ENCODE measurements at places on chromosomes 16 and 17.

DNA sequence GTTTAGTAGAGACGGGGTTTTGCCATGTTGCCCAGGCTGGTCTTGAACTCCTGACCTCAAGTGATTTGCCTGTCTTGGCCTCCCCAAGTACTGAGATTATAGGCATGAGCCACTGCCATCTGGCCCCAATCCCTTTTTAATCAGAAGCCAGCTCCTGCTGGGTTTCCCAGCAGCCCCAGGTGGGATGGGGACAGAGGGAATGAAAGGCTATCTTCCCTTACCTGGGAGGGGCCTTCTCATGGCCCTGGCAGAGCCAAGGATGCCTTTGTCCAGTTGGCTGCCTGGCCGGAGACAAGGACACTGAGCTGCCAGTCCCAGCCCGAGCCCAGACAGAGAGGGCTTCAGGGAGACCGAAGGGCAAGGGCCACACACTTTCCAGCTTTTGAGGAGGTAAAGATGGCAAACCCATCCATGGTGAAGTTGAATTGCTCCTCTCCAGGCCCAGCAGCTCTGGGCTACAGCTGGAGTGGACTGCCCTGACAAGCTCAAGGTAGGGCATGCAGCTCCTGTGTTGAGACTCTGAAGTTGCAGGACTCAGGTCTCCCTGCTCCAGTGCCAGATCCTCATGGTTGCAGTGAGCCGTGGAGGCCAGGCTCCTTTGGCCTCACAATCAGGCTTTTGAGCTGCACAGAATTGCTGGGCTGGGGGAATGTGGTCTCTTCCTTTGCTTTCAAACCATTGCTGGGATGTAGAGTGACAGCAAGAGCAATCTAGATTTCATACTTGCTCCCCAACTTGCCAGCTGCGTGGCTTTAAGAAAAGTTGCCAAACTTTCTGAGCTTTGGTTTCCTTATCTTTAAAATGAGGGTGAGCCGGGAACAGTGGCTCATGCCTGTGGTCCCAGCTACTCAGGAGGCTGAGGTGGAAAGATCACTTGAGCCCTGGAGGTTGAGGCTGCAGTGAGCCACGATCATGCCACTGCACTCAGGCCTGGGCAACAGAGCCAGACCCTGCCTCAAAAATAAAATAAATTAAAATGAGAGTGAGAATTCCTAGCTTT, 44.5 kb upstream of the IL34 start:
- DNase-seq = no peak

DNA sequence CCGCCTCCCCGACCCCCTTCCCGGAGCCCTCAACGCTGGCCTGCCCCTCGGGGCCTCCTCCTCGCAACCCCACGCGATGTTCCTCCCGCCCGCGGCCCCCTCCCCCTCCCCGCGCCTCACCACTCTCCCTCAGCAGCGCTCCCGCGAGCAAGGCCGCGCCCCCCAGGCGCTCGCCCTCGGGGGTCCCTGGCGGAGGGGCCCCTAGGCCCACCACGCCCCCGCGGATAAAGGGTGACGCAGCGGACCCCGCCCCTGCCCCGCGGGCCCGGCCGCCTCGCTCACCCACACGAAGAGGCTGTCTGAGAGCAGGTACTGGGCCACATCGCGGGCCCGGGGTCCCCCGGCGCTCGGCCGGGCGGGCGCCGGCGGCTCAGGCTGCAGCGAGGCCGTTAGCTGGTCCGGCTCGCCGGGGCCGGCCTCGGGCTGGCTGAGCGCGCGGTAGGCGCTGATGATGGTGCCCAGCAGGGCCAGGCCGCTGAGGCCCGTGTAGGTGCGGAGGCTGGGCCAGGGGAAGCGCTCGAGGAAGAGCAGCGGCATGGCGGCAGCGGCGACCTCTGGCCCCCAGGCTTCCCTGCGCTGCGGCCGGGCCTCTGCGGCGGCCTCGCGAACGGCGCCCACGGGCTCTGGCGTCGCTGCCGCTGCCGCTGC, 430 bp downstream of the AMFR start:
- DNase-seq = no peak

DNA sequence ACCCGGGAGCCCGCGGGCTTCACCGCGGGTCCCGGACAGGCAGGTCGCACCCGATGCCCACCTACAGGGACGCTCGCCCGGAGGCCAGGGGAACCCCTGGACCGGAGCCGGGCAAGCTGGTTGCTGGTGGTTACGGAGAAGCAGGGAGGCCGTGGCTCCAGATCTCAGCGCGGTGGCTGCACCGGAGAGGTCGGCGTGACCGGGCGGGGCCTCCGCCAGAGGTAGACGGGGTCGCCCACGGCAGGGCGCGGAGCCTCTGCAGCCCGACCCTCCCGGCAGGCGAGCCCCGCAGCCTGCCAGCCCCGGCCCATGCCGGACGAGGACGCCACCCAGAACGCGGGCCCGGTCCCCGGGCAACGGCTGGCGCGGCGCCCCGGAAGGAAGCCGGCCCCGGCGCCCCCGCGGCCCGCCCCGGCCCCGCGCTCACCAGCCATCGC, 341 bp downstream of the PCYT2 start:
- no peak for DNase-seq

GRCh38 chr16:745739-746138, 4.9 kb upstream of the CIAO3 start:
- DNase-seq = no peak

GRCh38 chr16:84331998-84332780, 36.1 kb upstream of the ATP2C2 start:
- no peak for DNase-seq

DNA sequence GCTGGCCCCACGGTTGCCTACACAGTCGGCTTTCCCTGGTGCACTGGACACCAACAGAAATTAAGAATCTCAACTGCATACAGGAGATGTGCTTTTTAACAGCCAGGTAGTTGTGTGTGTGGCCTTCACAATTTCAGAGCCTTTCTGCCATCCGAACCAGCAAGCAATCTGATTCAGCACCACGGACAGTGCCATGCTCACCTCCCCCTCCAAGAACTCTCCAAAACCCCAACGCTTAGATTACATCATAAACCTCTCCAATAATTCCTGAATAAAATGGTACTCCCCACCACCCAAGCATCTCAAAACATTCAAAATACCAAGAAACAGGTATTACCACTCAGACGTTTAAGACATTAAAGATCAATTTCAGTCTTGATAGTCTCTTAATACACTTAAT, 31.8 kb downstream of the USP7 start:
- DNase-seq = peak; percentile 73

DNA sequence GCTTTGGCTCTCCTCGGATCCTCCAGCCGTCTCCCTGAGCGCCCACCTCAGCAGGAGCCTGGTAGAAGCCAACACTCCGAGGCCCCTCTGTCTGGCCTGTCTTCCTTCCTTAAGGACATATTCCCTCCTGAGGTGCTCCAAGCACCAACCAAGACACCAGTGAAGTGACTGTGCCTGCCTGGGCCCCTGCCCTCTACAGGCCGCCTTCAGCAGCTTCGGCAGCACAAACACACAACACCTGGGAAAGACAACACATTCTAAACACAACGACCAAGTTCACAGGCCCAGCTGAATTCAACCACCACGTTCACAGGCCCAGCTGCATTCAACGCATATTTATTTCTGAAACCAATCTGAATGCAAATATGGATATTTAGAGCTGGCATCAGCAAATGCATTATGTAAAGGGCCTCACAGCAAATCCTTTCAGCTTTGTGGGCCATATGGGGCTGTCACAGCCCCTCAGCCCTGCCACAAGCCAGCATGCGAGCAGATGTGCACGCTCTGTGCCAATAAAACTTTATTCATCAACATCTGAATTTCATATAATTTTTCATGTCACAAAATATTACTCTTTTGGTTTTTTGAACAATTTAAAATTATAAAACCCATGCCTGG, 12.2 kb downstream of the GALNS start:
- no peak for DNase-seq

GRCh38 chr16:54411544-54411943, 125.0 kb upstream of the IRX3 start:
- DNase-seq = no peak

- no peak for DNase-seq
These were observed 73.7 kb downstream of the ITFG1 start for GRCh38 chr16:47387026-47387734.

DNA sequence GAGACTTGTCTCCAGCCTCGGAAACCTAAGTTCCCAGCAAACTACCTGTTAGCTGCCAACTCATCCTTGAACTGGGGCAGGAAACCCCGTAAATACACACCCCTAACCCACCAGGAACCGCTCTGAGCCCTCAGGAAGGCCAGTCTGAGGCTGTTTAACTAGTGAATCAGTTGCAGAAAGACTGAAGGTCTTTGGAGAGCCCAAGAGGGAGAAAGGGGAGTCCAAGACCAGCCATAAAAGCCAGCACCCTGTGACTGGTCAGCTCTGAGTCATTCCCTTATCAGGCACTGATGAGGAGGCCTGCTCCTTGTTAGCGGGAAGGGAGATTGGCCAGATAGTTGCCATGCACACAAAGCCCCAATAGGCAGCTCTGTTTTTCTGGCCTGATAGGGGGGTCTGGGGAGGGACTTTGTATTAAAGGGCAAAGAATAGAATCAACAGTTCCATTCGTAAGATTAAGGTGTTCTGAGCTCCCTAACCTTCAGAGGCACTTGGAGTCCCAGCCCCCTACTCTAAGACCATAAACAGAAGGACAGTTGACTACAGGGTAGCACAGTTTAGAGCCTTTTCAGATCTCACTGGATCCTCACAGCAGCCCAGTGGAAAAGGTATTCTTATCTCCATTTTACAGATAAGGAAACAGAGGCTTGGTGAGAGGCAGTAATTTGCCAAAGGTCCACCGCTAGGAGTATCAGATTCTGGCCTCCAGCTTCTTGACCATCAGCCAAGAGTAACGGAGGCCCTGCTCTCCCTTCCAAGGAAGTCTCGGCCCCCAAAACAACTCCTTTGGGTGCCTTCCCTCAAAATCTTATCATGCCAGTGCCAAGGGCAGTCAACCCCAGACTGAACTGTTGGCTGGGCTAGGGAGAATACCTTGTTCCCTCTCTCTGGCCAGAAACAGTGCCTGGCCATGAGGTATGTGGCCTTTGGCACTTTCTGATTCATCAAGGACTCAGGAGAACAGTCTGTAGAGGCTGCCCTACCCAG, 2.2 kb upstream of the KRT19 start:
- DNase-seq = no peak

GRCh38 chr17:40456396-40456951, 13.2 kb downstream of the IGFBP4 start:
- no peak for DNase-seq

- no peak for DNase-seq
These were observed 1.4 kb downstream of the MMD start for GRCh38 chr17:55420067-55420775.

GRCh38 chr16:57785385-57785784, 16.9 kb downstream of the KIFC3 start:
- DNase-seq = no peak

- peak; percentile 98 for DNase-seq
These were observed at the start of gene C16orf46 for GRCh38 chr16:81077076-81077940. TSS of gene C16orf46 (minus strand) at chr16:81077238. CDS start at chr16:81063955, 13,283 bp downstream.

GRCh38 chr17:57644326-57644725, 100.8 kb downstream of the CCDC182 start:
- no peak for DNase-seq

- DNase-seq = no peak
These were observed 325.5 kb downstream of the CA10 start for GRCh38 chr17:51833045-51833444.

- DNase-seq = no peak
These were observed 158.0 kb downstream of the ZFHX3 start for GRCh38 chr16:72889616-72890582.

DNA sequence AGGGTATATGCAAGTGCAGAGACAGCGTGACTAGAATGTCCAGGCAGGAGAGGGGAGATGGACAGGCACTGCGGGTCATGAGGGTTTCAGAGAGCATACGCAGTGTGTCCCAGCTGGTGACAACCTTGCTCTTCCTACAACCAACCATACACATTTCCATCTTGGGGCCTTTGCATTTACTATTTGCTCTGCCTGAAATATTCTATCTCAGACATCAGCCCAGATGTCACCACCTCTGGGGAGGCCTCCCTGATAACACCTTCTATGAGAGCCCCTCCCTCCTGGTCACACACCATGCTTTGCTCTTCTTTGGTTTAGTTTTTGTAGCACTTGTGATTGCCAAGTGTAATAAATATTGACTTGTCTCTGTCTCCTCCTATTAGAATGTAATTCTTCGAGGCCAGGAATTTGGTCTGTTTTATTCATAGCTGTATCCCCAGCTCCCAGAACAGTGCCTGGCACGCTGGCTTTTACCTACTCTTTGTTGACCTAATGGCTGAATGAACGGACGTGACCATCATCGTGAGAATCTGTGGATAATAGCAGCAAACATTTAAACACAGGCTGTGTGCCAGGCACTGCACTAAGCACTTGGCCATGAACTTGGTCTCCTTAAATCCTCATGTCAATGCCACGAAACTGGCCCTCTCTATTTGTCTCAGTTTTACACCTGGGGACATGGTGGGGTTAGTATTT, 51.9 kb downstream of the PLCG2 start:
- no peak for DNase-seq

GRCh38 chr16:2858245-2859025, 465 bp upstream of the PRSS22 start:
- no peak for DNase-seq

DNA sequence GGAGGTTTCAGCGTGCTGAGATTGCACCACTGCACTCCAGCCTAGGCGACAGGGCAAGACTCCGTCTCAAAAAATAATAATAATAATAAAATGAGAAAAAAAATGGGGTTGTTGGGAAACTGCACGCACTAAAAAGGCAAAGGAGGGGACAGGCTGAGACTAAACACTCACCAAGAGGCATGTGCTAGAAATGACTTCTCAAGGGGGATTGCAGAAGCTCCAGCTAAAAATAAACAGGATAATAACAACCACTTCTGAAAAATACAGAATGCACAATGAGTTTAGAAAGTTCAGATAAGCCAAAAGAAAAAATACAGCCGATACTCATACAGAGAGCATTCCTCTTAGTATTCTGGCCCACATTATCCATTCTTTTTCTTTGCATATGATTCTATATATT, 15.1 kb upstream of the TIMP2 start:
- DNase-seq = no peak

GRCh38 chr17:33352526-33352925, 59.4 kb upstream of the ASIC2 start:
- no peak for DNase-seq

GRCh38 chr17:39213852-39214251, 11.9 kb downstream of the STAC2 start:
- no peak for DNase-seq

GRCh38 chr17:15303851-15304250, 37.5 kb downstream of the TEKT3 start:
- no peak for DNase-seq

DNA sequence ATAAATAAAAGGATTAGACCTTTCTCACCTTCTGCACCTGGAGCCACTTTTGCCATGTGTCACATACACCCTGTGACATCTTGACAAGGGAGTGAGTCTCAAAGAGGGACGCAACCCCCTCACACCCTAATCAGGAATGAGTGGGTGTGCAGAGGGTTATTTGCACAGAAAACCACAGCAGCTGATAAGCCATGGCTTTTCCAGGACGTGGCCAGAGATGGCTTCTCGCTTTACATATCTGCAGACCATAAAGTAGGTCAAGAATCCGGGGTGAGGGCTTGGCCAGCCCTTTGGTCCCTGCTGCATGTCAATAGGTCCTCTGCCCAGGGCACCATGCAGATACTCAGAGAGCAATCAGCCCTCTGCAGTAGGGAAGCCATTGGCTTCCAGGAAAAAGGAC, 2.4 kb upstream of the CD300LF start:
- DNase-seq = no peak

Data from muscle of arm (tissue), 14 donors.